Colonic mucosa (tissue), 4 donors: ENCODE measurements at places on chromosomes 6 and 20.

DNA sequence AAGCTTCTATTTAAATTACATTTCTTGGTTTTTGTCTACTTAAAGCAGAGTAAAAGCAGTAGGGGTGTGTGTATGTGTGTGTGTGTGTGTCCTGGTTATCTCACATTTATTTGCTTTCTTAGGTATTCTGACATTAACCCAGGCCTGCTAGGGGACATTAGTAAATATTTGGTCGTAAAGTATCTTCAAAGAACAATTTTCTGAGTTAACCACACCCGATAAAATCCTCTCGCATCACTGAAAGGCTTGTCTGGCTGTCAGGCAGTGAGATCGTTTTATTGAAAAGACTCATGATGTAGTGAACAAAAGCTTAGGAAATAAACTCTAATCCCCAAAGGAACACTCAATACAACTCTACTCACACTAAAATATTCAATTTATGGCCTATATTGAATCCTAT lies 77.9 kb downstream of the ZNF217 start:
- DNase-seq, result no peak

DNA sequence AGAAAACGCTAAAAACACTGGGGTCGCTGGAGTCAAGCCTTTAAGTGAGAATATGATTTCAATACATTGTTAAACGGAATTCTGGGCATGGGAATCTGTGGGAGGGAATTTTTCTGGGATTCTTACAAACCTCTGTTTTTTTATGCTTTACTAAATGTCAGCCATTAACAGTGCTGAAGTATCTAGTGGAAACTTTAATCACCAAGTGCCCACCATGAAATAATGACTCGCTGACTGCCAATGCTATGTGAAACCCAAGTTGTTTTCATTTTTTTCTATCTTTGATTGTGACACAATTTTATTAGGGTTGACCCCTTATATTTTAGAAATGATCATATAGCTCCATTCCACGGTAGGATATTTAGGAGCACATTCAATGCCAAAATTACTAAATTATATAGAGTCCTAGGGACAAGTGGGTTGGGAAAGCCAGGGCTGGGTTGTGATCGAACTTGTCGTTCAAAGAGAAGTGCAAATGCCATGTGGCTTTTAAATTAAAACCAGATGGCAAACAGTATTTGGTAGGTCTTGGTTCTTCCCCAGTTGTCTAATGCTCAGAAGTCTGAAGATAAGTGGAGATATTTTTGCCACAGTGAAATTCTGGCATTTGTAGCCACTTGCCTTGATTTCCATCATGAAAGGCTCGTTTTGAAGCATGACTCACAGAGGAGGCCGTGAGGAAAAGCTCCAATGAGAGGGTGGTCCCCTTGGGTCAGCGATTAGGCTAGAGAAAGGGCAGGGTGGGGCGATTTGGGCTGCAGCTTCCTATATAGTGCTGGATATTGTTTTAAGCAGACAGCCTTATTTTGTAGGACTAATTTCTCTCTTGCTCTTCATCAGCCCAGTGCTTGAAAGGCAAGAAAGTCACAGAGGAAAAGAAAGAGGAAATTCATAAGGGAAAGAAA lies 254.4 kb upstream of the JAG1 start:
- no peak for DNase-seq

DNA sequence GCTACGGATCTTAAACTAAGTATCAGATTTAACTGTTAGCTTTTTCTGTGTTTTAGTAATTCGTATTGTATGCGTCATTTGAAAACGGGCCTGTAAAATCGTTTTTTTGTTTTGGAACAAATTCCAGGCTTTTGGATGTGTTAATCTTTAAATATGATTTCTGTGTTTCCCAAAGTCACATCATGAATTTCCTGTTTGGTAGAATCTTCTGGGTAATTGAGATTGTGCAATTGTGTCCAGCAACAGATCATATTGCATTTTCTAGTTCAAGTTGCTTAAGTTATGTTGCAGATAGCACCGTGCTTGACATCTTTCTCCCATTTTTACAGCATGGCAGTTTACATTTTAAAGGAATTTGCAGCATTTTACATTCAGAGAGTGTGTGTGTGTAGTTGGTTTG lies 1.9 kb downstream of the MAPK14 start:
- DNase-seq, result no peak

- DNase-seq, result no peak
These were observed 253.8 kb downstream of the NKAIN2 start for GRCh38 chr6:124057461-124057860.

- DNase-seq, result no peak
These were observed 6.1 kb upstream of the BAK1 start for GRCh38 chr6:33586108-33586640.

- DNase-seq, result no peak
These were observed 42.6 kb upstream of the PHACTR3 start for GRCh38 chr20:59561614-59562277.

DNA sequence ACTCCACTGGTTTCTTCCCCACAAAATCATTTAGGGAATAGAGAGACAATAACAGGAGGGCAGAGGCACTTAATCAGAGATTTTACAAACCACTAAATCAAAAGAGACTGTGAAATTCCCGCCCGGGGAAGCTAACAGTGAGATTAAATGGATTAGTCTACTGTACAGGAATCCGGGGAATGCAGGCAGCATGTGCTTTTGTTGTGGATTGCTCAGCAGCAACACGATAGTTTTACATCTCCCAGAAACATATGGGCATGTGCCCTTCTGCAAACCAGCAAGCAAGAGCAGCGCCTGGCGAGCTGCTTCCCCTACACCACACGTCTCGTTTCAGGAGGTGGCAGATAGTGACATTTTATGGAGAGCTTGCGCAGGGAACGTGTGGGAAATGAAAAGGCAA lies 382.3 kb downstream of the CD83 start:
- DNase-seq, result no peak

GRCh38 chr20:32924781-32925180 lies 66.1 kb downstream of the EFCAB8 start:
- no peak for DNase-seq

DNA sequence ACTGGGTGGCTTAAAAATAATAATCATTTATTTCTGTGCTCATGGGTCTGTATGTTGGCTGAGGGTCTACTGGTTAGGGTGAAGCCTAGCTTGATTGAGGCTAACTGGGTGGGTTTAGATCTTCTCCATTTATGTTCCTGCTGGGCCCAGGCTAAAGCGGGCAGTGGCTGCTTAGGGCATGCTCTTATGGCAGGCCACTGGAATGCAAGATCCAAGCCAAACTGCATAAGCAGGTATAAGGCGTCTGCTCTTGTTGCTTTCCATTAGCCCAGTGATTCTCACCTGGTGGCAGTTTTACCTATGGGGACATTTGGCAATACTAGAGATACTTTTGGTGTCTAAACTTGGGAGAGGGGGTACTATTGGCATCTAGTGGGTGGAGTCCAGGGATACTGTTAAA lies 44.5 kb downstream of the QKI start:
- DNase-seq, result no peak
